ENCODE measurements at places on chromosomes 12 and 14.

GRCh38 chr12:98821866-98822265 lies 176.8 kb downstream of the APAF1 start:
- no peak for DNase-seq

- no peak for DNase-seq
Measured at GRCh38 chr14:22482782-22483553, 106.1 kb downstream of the DAD1 start.

GRCh38 chr12:53096089-53096741 lies 1.3 kb upstream of the IGFBP6 start:
- DNase-seq = no peak

DNA sequence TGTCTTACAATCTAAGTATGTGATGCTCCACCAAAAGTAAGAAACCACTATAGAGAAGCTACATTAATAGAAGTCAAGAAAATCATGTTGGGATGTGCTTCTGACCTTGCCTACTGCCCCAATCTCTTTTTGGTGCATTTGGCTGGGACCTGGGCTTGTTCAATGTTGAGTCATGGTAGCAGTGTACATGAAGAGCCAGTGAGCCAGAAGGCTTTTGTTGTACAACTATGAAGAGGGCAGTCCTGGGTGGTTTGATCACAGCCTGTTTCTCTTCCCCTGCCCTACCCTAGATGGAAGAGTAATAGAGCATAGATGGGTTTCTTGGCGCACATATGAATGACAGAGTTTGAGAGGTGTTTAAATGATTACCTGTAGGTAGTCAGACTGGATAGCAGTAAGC lies 56.4 kb downstream of the UBR7 start:
- DNase-seq = no peak

- DNase-seq = no peak
Measured at GRCh38 chr12:69906411-69907216, 81.6 kb downstream of the MYRFL start.

DNA sequence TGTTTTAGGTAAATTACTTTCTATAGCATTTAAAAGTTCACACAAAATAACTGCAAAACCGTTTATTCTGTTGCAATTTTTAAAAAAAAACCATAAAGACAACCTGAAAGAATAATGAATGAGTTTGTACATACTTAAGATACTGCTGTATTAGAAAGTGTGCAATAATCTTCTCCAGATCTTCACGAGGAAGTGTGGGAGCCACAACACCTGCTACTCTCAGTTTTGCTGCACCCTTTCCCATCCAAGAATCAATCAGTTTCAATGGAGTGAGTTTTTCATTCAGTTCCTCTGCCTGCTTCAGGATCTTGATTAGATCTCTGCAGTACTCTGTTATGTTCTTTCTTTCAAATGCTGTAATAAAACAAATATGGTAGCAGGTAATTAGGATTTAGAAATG lies 30.1 kb downstream of the RECQL start:
- DNase-seq = no peak

GRCh38 chr12:7995266-7995963 lies 37.1 kb upstream of the FOXJ2 start:
- peak; percentile 63 for DNase-seq

DNA sequence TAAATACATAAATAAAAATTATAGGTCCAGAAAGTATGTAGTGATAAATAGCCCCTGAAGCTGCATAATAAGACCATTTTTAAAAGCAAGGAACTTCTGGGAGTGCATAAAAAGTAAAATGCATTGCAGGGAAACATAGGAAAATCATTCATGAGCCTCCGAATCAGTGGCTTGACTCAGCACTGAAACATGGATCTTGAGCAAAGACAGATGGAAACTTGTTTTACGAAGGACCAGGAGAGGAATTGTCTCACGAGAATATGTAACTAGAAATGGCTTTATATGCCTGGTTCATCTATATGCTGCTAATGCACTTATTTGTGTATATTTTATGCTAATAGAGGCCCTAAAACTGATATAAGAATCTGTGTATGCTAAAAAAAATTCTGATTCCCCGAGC lies 14.7 kb downstream of the TMEM30B start:
- no peak for DNase-seq

- DNase-seq = no peak
Measured at GRCh38 chr14:24609655-24610344, at the start of gene GZMH. Gene GZMH (minus strand): TSS chr14:24609685. CDS start chr14:24609613, 72 bp downstream.

DNA sequence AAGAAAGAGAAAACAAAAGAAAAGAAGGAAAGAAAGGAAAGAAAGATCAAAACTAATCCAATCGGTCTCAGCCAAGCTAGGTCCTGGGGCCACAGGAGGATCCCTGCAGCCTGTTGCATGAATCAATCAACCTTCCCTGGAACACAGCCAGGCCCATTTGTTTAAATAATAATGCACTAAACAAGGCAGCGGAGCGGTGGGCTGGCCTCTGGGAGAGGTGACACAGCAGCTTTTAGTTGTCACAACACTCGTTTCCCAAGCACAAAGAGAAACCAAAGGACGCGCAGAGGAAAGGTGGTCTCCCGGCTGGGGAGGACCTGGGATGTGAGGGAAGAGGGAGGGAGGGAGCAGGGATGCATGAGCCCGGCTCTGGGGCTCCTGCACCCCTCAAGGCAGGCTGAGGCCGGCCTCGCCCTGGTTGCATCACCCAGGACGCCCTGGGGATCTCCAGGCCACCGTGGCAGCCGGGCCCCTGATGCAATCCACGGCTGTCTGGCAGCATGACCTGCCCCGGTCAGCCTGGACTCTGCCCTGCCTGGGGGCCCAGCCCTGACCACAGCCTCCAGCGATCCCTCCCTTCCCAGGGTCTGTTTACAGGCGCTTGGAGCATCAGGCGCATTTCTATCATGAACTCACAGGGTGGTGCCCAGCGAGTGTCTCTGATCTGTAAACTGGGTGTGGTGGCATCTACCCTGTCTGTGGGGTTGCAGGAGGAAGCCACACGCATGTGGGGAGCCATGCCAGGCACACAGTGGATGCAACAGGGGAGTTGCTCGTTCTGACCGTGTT lies 32.5 kb downstream of the MMP17 start:
- peak; percentile 11 for DNase-seq

GRCh38 chr12:131709226-131709625 lies 1.7 kb upstream of the SFSWAP start:
- no peak for DNase-seq

DNA sequence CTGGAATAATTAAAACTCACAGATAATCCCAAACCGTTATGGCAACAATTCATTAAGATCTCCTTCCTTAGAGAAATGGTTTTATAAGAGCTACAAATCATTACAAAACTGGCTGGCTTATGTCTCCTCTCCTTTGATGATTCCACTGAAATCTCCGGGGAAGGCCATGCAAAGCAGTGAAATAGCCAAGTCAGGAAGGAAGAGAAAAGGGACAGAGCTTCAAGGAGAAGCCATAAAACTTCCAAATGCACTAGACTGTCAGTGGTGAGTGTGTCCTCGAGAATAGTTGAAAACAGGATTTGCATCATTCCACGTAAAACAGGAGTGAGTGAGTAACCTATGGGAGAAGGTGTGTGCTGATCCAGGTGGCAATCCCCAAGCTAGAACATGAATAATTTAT lies 330.0 kb downstream of the DIO2 start:
- no peak for DNase-seq

- DNase-seq = no peak
Measured at GRCh38 chr12:124548854-124549378, 18.5 kb downstream of the NCOR2 start.

GRCh38 chr12:42382013-42382696 lies 56.2 kb downstream of the PPHLN1 start:
- no peak for DNase-seq

GRCh38 chr12:123859035-123859434 lies 96.9 kb downstream of the DNAH10 start:
- DNase-seq = no peak
